ENCODE measurements at places on chromosomes 12 and 14. TPM values are rescaled to one million over a fixed set of nuclear protein-coding genes. Genes with fewer than 3 reads are reported as not detected.

- no peak for DNase-seq
Observed at GRCh38 chr12:89393551-89394121, 41.3 kb upstream of the DUSP6 start.

DNA sequence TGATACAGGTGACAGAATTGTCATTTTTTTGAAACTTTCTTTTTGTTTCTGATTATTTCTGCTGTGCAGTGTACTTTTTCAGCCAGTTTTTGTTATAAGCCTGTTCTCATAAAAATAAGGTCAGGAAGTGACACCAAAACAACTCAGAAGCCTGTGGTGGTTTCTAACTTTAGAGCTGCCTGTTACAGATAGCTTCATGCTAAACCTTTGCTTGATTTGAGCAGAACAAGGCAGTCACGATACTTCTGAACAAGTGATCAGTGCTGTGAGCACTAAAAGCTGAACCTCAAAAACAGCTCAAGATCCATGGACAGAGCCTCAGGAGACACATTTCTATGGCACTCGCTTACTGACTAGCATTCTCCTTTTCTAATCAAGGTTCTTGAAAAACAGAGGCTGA, 82.0 kb downstream of the PRKCH start:
- peak; percentile 45 for DNase-seq

DNA sequence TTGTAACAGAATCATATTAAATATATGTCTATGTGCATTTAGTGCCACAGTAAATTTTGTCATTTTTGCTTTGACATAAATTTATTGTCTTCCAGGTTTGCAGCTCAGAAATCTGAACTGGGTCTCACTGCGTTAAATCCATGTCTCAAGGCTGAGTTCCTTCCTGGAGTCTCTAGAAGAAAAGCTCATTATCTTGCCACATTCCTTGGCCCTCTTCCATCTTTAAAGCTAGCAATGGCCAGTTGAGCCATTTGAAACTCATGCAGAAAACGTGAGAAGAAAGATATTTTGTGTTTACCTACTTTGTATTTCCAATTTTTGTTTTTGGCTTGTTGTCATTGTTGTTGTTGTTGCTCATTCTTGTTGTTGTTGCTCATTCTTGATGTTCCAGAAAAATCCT, 10.7 kb downstream of the PRH1 start:
- DNase-seq: no peak

- no peak for DNase-seq
Observed at GRCh38 chr12:108193493-108193892, 64.4 kb downstream of the WSCD2 start.

DNA sequence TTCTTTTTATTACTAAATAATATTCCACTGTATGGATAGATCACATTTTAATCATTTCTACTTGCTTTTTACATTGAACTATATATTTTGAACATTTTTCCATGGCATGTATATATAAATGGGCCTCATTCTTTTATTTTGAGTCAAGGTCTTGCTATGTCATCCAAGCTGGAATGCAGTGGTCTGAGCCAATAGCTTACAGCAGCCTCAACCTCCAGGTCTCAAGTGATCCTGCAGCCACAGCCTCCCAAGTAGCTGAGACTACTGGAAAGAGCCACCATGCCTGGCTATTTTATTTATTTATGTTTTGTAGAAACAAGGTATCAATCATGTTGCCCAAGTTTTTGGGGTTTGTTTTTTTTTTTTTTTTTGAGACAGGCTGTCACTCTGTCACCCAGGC, 7.6 kb downstream of the FCF1 start:
- DNase-seq: no peak

DNA sequence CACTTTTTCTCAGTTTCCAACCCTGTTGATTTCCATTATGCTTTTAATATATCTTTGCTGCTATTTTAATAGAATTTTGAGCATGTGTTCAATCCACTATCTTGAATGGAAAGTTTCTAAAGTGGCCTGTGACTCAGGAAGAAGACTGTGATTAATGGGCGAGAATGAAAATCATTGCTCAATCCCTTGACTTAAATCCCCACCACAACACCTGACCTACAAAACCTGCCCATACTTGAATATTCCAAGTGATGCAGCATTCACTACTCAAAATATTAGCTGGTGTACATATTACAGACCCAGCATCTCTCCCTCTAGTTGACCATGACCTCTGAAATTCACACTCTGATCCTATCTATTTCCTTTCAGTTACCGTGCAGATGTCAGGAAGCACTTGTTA, 1.3 kb upstream of the OAS3 start:
- no peak for DNase-seq

- no peak for DNase-seq
Observed at GRCh38 chr12:65829716-65830115, 5.4 kb downstream of the HMGA2 start.

GRCh38 chr12:99920353-99920960, 64.3 kb downstream of the ANKS1B start:
- DNase-seq: no peak

DNA sequence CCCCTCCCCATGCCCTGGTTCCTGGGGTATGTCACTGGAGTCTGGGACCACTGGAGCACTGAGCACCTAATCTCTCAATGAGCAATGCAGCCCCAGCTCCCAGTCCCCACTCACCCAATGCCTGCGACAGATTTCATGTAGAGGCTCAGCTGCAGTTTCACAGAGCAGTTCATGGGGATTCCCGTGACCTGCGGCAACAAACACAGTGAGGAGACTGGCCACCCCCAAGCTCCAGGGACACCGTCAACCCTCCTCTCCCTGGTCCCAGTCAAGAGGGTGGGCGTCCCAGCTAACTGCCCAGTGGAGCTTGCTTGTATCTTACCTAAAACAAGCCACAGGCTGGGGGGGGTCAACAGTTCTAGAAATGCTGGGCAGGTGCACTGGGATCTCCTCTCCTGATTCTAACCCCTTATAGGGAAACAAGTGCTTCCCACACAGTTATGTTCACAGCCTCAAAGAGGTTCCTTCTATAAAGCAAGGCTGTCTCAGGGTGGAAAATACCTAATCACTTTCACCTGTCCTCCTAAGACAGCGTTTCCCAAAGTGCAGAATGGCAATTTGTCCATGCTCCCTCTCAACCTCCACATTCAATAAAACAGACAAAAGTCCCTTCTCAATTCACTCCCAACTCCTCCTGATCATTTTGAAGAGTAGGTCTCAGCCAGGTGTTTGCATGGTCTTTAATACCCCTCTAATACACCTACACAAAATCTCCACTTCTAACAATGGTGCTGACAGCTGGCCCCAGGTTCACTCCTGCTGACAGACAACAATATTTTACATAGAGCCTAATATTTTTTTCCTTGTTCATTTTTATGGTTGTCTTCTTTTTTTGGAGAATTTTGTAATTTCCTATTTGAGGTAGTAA, 68.3 kb downstream of the SCARB1 start:
- DNase-seq: no peak

GRCh38 chr14:23865502-23865901, 88.1 kb upstream of the DHRS4 start:
- no peak for DNase-seq

DNA sequence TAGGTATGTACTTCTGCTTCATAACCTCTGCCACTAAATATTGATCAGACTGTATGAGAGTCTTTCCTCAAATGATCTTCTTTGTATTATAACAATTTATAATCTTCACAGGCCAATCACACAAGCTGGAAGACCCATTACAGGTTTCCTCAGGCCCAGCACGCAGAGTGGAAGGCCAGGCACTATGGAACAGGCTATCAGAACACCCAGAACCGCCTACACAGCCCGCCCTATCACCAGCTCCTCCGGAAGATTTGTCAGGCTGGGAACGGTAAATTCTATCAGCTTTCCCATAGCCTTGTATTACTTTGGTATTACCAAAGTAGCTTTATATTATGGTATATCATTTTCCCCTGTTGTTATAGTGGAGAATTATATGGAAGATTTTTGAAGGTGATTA, 16.5 kb downstream of the TTC8 start:
- DNase-seq: no peak

- DNase-seq: no peak
Observed at GRCh38 chr12:19752712-19753111, 313.4 kb downstream of the AEBP2 start.

- DNase-seq: no peak
Observed at GRCh38 chr12:128643155-128643554, 180.6 kb downstream of the SLC15A4 start.

The PPP1R36 gene
- not detected for total RNA-seq

The RND1 gene
- total RNA-seq: 7.9 TPM

The ORMDL2 gene
- total RNA-seq: 61.2 TPM

The CABP1 gene
- not detected for total RNA-seq

All from activated T-helper 1 cell treated with anti-CD3 and anti-CD28 coated beads, Interleukin-12 subunit alpha, Interleukin-12 subunit beta, Interleukin-2, Interleukin-4 antibody, amounts not matched to agents 30 ng/mL and 10 ng/mL and 1 ng/mL, durations not matched to agents 14 hours and 24 hours and 36 hours (primary cell).